IPS DF 6.9 (cell line): ENCODE measurements at places on chromosomes 7 and 10.

DNA sequence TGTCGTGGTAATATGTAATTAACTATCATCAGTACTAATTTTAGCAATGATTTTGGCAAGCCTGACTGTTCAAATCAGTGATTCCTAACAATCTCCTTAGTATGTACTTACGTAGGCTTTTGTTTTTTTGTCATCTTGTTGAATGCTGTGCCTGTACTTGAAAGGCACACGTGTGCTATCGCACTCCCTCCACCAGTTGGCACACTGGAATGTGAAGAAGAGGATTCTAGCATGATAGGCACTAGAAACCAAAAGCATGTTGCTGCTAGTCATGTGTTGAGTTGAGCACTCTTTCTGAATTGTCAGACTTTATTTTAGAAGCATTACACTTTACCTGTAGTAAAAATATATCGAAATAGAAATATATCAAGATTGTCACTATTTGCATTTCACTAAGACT, 59.1 kb downstream of the TASOR2 start:
- no peak overlapping the region for H3K4me3 ChIP-seq
- no peak overlapping the region for H3K27ac ChIP-seq
- no peaks in the 10 kb centered on the region for H3K4me1 ChIP-seq

GRCh38 chr7:11969643-11970042, 137.6 kb upstream of the THSD7A start:
- DNase-seq, result no peak
- H3K27ac ChIP-seq, result no peak overlapping the region
- H3K36me3 ChIP-seq, result no peaks in the 10 kb centered on the region

DNA sequence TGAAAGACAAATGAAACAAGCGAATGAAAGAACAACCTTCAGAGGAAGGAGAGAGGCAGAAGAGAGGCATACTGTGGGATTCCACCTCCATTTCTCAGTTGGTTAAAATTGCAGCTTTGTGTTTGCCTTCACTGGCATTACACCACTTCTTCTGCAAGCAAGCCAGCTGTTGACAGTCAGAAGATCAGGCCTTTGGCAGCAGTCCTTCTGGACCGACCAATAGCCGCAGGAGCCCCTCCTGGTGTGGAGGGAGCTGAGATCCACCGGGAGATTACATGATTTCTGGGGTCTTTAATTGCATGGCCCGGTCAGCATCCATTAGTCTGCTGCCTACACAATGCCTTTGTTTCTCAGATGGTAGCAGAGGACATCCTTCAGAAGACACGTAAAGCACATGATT, 206.7 kb downstream of the ADAM12 start:
- DNase-seq, result no peak
- H3K27me3 ChIP-seq, result no peaks in the 10 kb centered on the region
- no peaks in the 10 kb centered on the region for H3K36me3 ChIP-seq
- no peaks in the 10 kb centered on the region for H3K4me1 ChIP-seq

GRCh38 chr10:28981007-28981406, 303.7 kb downstream of the BAMBI start:
- no peak overlapping the region for H3K4me3 ChIP-seq
- H3K4me1 ChIP-seq, result no peaks in the 10 kb centered on the region
- no peaks in the 10 kb centered on the region for H3K27me3 ChIP-seq
- no peak overlapping the region for H3K27ac ChIP-seq
- H3K36me3 ChIP-seq, result no peaks in the 10 kb centered on the region
- no peak for DNase-seq

DNA sequence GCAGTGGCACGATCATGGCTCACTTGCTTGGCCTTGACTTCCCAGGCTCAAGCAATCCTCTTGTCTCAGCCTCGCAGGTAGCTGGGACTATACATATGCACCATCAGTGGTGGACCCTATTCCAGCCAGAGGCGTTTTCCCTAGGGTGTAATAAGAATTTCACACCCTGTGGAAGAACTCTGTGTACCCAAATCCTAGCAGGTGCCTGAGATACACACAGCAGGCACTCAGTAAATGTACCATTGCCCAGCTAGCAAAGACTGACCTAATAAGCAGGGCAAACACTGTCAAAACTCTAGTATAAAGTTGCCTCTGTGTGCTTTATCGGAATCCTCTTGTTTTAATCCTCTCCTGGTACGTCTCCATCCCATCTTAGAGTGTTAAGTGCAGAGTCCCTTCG, 33.7 kb upstream of the BHLHA15 start:
- 0 out of 2 replicates have a peak, but pooled peaks cover 1% of the 10 kb centered on the region for H3K4me1 ChIP-seq
- no peaks in the 10 kb centered on the region; the same call in 1 of the 2 replicates for H3K27me3 ChIP-seq
- peaks cover 3% of the 10 kb centered on the region; the same call in 1 of the 2 replicates for H3K36me3 ChIP-seq
- H3K4me3 ChIP-seq, result no peak overlapping the region

GRCh38 chr7:130732980-130733930, 752 bp downstream of the KLF14 start:
- H3K27ac ChIP-seq, result no peak overlapping the region
- peaks cover 30% of the 10 kb centered on the region for H3K27me3 ChIP-seq
- peak overlapping the region; percentile 83 for H3K4me3 ChIP-seq
- no peaks in the 10 kb centered on the region for H3K36me3 ChIP-seq
- no peak for DNase-seq
